ENCODE measurements at places on chromosomes 16 and 17.

GRCh38 chr16:64391063-64391600 lies 730.7 kb downstream of the CDH11 start:
- DNase-seq, result no peak

DNA sequence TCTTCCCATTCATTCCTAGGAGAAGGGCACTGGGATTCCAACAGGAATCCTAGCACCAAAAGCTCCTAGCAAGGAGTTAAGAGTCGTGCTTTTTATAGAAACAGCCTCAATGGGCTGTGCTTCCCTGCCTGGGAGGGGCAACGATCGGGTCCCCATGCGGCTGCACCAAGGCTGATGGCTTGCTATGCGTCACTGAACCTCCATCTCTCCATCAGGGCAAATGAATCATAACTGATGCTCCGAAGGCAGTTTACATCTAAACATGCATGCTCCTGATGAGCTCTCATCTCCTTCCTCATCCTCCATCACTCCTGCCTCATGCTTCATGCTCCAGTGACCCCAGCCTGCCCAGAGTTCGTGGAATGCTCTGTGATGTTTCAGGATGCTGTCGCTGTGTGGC lies 270.5 kb downstream of the FOXL1 start:
- DNase-seq, result no peak

DNA sequence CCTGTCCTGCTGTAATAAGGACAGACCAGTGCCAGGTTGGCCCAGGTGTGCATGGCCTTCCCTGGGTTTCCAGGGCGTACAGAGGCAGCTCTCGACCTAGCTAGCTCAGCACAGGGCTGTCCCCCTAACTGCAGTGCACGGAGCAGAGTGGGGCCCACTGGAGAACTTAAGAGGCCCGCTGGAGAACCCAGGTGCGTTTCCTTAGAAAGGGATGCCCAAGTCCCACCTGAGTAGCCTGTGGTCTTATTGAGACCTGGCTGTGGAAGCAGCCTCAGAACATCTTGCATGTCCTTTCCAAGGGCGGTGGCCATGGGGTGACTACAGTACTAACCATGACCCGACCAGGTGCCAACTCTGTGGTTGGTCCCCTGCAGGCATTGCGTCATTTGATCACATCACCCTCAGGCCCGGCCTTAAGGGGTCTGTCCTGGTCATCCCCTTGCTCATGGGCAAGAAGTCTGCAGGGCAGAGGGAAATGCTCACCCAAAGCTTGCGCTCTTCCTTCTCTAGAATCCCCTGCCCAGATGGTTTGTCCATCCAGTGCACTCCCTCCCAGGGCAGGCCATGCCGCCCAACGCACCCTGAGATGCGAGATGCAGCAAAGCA lies 3.3 kb upstream of the CCNF start:
- no peak for DNase-seq

GRCh38 chr16:53827741-53828140 lies 123.8 kb downstream of the FTO start:
- DNase-seq, result no peak

GRCh38 chr17:76697702-76698465 lies 12.9 kb downstream of the MXRA7 start:
- no peak for DNase-seq

DNA sequence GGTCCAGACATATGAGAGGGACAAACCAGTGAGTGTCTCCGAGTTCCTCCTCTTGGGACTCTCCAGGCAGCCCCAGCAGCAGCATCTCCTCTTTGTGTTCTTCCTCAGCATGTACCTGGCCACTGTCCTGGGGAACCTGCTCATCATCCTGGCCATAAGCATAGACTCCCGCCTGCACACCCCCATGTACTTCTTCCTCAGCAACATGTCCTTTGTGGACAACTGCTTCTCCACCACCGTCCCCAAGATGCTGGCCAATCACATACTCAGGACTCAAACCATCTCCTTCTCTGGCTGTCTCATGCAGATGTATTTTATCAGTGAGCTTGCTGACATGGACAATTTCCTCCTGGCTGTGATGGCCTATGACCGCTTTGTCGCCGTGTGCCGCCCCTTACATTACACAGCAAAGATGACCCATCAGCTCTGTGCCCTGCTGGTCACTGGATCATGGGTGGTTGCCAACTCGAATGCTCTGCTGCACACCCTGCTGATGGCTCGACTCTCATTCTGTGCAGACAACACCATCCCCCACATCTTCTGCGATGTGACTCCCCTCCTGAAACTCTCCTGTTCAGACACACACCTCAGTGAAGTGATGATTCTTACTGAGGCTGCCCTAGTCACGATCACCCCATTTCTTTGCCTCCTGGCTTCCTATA lies 19.2 kb downstream of the ZNF200 start:
- no peak for DNase-seq

DNA sequence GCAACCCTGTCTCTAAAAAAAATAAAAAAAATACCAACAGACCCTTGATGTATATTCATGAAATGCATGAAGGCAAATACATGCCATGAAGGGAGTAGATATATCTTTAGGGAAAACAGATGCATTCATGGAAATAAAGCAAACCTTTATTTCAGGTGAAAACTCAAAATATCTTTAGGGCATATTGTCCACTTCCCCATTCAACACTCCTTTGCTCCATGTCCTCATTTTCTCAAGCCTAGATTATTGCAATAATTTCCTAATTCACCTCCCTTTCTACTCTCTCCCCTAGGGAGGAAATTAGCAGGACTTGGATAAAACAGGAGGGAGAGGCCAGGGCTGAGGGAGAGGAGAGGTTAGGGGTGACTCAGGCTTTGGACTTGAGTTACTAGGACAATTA lies 5.7 kb upstream of the VPS25 start:
- DNase-seq, result no peak

DNA sequence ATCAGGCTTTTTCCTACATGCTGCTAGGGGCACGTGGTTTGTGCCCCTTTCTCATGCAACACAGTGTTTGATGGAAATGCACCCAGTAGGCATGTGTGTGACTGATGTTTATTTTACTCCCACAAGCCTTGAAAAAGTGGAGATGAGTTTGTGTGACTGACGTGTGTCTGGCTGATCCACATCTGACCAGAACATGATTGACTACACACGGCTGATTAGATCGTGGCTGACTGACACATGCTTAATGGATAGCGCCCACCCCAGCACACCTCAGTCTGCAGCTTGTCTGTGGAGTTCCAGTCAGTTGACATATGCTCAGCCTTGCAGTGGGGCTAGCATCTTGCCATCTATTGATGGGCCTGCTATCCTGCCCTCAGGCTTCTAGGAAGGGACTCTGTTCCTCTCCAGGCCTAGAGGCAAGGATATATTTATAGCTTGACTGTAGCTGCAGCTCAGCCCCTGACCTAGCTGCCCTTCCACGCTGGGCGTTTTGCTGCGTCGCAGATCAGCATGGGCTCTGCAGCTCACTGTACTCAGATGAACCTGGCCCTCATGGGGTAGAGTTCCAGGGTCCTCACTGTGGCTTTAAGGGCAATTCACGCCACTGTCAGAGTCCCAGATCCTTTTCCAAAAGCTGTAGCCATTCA lies 112.3 kb downstream of the HS3ST2 start:
- no peak for DNase-seq
